Kidney epithelial cell (primary cell): ENCODE measurements at places on chromosomes 5 and 9. TPM values are rescaled to one million over a fixed set of nuclear protein-coding genes. Genes with fewer than 3 reads are reported as not detected.

FOXD4 gene
- 0.13 and 0.34 TPM in 2 replicates for total RNA-seq

- DNase-seq: no peak
Observed at GRCh38 chr9:78566521-78566920, 269.6 kb downstream of the PSAT1 start.

DNA sequence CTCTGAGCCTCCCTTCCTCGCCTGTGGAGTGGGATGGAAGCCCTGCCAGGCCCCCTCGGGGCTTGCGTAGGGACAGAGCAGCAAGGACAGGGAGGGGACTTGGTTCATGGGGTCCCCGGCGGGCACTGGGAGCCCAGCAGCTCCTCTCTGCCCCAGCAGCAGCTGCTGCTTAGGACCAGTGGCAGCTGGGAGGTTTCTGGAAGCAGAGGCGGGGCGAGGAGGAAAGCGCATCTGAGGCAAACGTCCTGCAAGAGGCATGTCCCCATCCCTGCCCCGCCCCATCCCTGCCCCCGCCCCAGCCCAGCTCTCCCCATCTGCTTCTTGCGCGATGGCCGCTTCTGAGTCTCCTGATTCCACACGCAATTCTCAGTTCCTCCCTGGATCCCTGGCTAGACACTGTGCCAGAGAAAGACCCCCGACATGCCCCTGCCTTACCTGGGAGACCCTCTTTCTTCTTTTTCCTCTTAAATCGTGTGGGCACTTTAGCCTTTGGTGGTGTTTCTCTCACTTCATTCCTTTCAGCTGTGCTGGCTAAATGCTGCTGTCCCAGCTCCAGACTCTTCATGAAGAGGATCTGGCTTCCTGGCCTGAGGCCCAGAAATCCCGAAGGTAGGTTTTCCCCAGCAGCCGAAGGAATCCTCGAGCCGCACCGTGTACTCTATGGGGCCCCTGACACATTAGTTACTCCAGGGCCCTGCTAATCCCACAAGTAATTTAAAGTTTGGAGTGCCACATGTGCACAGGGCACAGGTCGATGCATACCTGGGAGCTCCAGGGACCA is 4.4 kb upstream of the OR2S2 start:
- no peak for DNase-seq

DNA sequence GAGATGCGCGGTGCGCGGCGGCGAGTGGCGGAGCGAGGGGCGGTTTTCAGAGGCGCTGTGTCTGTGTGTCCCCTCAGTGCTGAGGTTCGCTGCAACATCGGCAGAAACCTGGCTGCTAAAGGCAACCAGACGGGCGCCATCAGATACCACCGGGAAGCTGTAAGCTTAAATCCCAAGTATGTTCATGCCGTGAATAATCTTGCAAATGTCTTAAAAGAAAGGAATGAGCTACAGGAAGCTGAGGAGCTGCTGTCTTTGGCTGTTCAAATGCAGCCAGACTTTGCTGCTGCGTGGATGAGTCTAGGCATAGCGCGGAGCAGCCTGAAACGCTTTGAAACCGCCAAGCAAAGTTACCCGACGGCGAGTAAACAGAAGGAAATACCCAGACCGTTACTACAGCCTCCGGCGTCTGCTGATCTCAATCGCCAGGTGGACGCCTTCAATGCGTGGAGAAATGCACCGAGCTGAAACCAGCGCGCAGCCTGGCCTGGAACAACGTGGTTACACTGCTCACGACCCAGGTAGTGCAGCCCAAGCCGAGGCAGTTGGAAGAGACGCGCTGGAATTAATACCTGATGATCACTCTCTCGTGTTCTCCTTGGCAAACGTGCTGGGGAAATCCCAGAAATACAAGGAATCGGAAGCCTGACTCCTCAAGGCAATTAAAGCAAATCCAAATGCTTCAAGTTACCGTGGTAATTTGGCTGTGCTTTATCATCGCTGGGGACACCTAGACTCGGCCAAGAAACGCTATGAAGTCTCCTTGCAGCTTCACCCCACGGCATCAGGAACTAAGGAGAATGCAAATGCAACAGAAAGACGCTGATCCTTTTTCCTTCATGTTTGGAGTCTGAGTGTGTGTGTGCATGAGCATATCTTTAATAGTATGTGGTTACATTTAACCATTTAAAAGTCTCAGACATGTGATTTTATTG is 15.9 kb downstream of the OR2V1 start:
- peak; percentile 63 for DNase-seq

- DNase-seq: no peak
Observed at GRCh38 chr5:40198736-40199135, 481.0 kb upstream of the PTGER4 start.

PCDHA9 gene
- total RNA-seq: under 0.01 TPM in 2 replicates
